ENCODE measurements at places on chromosomes 5 and 9.
A peak's percentile ranks its signal among the peaks of the same experiment; 100 is the strongest.

- no peak for DNase-seq
- H3K27me3 ChIP-seq, result no peaks in the 10 kb centered on the region
- H3K4me1 ChIP-seq, result peaks cover 16% of the 10 kb centered on the region
- H3K4me3 ChIP-seq, result no peak overlapping the region
- no peak overlapping the region for H3K27ac ChIP-seq
Observed at GRCh38 chr5:126855266-126855665, 78.3 kb downstream of the LMNB1 start.

DNA sequence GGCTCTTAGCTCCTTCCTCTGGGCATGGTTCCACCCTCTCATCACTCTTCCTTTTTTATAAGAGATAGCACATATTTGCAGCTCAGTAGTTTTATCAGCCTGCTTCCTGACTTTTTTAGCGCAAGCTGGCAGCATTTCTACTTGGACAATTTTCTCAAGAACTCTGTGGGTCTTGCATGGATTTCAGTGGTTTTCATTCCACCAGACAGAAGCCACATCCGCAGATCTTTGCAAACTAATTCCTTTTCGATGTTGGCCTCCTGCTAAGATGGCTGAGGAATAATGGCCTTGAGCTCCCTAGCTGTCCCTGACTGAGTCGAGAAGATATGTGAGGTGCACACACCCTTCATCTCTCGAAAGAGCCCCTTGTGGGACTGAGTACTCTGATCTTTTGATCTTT, 49.5 kb downstream of the GALNT12 start:
- H3K4me1 ChIP-seq, result peaks cover 10% of the 10 kb centered on the region
- H3K27me3 ChIP-seq, result no peaks in the 10 kb centered on the region
- no peak overlapping the region for H3K4me3 ChIP-seq
- no peak for DNase-seq
- H3K27ac ChIP-seq, result no peak overlapping the region

DNA sequence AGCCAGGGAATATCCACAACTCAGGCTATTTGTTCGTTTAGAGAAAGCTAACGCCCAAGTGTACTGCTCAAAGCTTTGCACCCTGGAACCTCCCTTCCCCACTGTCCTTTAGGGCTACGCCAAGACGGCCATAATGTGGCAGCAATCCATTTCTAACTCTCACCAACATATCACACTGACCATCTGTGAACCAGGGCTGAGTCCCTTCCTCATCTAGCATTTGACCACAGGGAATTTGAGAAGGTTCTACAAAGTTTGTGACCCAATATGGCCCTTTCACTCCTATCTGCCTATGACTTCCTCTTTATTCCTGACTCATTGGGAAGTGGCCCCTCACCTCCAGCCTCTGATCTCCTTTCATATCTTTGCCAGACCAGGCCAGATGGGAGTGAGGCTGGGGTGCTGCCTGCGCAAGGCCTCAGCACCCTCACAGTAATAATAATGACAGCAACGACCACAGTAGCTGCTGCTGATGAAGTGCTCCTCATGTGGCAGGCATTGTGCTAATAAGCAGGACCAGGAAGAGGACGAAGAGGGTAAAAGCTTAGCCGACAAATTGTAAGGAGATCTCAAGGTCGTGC, 9.3 kb upstream of the ARAP3 start:
- no peak overlapping the region for H3K4me3 ChIP-seq
- DNase-seq, result no peak
- H3K36me3 ChIP-seq, result no peaks in the 10 kb centered on the region
- H3K4me1 ChIP-seq, result peaks cover 15% of the 10 kb centered on the region
- no peaks in the 10 kb centered on the region for H3K27me3 ChIP-seq
- H3K27ac ChIP-seq, result no peak overlapping the region

- H3K4me1 ChIP-seq, result peaks cover 4% of the 10 kb centered on the region
- H3K4me3 ChIP-seq, result no peak overlapping the region
- no peaks in the 10 kb centered on the region for H3K36me3 ChIP-seq
- DNase-seq, result no peak
Observed at GRCh38 chr5:14906628-14907027, 35.0 kb upstream of the ANKH start.

GRCh38 chr9:27653246-27653645, 80.0 kb upstream of the C9orf72 start:
- peaks cover 21% of the 10 kb centered on the region for H3K4me1 ChIP-seq
- no peak overlapping the region for H3K27ac ChIP-seq
- no peaks in the 10 kb centered on the region for H3K36me3 ChIP-seq
- no peaks in the 10 kb centered on the region for H3K27me3 ChIP-seq

DNA sequence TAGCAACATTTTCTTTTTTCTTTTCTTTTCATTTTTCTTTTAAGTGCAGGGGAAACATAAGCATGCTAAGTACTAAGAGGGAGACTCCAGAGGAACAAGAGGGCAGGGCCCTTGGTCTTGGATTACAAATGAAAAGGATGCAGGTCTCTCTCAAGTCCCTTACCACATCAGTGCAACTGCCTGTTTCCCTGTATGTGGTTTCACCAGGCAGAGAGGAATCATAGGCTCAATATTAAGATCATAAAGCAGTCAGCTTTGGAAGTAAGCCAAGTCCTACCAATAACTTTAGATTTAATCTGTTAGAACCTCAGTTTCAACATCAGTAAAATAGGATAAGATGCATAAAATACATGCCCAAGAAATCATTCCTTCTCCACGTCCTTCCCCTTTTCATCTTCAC, 422.7 kb upstream of the PAPPA start:
- H3K4me1 ChIP-seq, result no peaks in the 10 kb centered on the region
- H3K36me3 ChIP-seq, result no peaks in the 10 kb centered on the region
- no peak for DNase-seq
- no peaks in the 10 kb centered on the region for H3K27me3 ChIP-seq
- H3K4me3 ChIP-seq, result no peak overlapping the region

GRCh38 chr5:120073722-120074121, 390.4 kb upstream of the PRR16 start:
- no peaks in the 10 kb centered on the region for H3K27me3 ChIP-seq
- H3K4me3 ChIP-seq, result no peak overlapping the region
- H3K36me3 ChIP-seq, result no peaks in the 10 kb centered on the region
- no peak overlapping the region for H3K27ac ChIP-seq
- DNase-seq, result no peak

GRCh38 chr5:91824406-91824805, 441.3 kb upstream of the ARRDC3 start:
- no peak overlapping the region for H3K27ac ChIP-seq
- DNase-seq, result no peak
- no peaks in the 10 kb centered on the region for H3K27me3 ChIP-seq
- H3K36me3 ChIP-seq, result no peaks in the 10 kb centered on the region

DNA sequence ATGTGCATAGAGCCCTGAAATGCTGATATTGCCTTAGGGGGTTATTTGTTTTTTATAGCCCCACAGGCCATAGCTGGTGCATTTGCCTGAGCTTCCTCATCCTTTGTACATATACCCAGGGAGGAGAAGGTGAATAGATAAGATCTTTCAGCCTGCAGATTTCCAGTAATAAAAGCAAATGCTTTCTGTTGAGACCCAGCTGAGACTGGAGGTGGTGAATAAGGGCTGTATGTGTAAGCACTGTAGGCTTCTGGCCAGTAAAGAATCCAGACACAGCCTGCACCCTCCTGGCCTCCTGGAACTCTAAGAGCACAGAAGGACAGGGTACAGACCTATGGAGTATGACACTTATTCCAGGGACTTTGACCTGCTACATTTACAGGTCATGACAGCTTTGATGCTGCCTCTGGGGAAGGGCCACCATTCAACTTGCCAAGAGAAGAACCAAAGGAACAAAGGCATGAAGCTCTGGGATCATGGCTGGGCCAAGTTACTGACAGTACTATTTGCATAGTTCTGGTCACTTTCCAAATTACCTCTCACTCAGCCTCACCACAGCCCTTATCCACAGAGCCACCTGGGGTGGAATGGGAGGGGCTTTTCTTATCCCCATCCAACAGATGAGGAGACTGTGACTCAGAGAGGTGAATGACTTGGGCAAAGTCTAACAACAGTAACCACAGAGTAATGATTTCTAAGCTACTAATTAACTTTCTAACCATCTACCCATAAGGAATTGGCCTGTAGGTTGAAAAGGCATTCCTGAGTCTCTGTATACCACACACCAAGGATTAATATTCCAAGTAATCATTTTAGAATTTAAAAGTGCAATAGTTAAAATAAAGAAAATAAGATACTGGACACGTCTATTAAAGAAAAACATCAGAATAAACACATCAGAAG, 604.5 kb upstream of the KLF4 start:
- H3K4me1 ChIP-seq, result no peaks in the 10 kb centered on the region
- peak overlapping the region; percentile 63 for H3K27ac ChIP-seq
- no peaks in the 10 kb centered on the region for H3K27me3 ChIP-seq
- peak; percentile 39 for DNase-seq

GRCh38 chr9:113511856-113512761, 48.6 kb downstream of the RGS3 start:
- H3K4me1 ChIP-seq, result peaks cover 9% of the 10 kb centered on the region
- H3K27ac ChIP-seq, result peak overlapping the region; percentile 73
- peaks cover 38% of the 10 kb centered on the region for H3K36me3 ChIP-seq
- no peak overlapping the region for H3K4me3 ChIP-seq
- H3K27me3 ChIP-seq, result no peaks in the 10 kb centered on the region
- DNase-seq, result no peak

DNA sequence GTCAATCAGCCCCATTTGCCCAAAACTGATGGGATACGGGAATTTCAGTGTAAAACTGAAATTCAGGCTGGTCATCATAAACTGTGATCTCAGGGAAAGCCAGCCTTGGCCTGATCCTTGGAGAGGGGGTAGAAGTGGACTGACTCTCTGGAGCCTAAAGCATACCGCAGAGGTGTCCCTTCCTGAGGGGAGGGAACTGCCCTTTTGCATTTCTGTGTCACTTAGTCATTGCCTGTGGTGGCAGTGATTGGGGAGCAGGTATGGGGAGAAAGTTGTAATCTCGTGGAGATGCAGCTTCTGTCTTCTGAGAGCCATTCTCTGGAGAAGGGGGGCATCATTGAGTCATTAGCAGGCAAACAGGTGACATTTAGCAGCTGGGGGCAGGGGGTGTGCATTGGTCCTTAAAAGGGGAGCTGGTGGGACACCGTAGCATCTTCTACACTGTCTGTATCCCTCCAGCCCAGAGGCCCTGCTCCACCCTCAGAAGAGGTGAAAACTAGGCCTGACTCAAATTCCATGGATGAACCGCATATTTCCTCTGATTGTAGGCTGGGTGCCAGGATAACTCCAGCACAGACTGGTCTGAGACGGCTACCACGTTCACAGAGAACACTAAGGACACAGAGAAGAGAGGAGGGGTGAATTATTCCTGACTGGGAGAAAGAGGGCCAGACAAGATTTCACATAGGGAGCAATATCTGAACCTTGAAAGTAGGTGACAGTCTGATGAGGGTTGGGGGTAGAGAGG, 143.3 kb downstream of the SEC61B start:
- H3K36me3 ChIP-seq, result no peaks in the 10 kb centered on the region
- no peak overlapping the region for H3K27ac ChIP-seq
- H3K4me1 ChIP-seq, result peaks cover 10% of the 10 kb centered on the region
- no peak overlapping the region for H3K4me3 ChIP-seq

DNA sequence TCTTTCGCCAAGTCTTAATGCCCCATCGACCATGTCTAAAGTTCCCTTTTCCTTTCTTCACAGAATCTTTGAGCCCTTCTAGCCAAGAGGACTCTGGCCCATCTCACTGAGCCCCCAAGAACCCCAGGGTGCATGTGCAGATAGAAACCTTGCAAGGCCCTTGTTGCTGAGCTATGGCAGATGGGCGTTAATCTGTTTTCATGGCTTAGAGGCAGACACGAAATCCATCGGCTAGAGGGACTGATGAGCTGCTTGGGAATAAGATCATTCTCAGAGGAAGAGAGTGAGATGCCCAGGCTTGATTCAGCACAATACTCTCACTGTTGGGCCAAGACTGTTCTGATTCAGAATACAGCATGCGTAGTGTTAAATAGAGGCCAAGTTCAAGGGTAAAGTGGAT, 262.5 kb upstream of the C9orf72 start:
- H3K27ac ChIP-seq, result no peak overlapping the region
- DNase-seq, result no peak
- H3K4me1 ChIP-seq, result no peaks in the 10 kb centered on the region
- no peaks in the 10 kb centered on the region for H3K27me3 ChIP-seq
- H3K4me3 ChIP-seq, result no peak overlapping the region

- H3K4me1 ChIP-seq, result peaks cover 12% of the 10 kb centered on the region
- no peak overlapping the region for H3K27ac ChIP-seq
- DNase-seq, result no peak
- peaks cover 6% of the 10 kb centered on the region for H3K36me3 ChIP-seq
- H3K4me3 ChIP-seq, result no peak overlapping the region
Observed at GRCh38 chr5:127070243-127070642, 3.1 kb downstream of the C5orf63 start.

- no peak for DNase-seq
- H3K27me3 ChIP-seq, result no peaks in the 10 kb centered on the region
- no peak overlapping the region for H3K27ac ChIP-seq
- no peaks in the 10 kb centered on the region for H3K4me1 ChIP-seq
Observed at GRCh38 chr9:84238652-84239051, 101.9 kb downstream of the SLC28A3 start.

DNA sequence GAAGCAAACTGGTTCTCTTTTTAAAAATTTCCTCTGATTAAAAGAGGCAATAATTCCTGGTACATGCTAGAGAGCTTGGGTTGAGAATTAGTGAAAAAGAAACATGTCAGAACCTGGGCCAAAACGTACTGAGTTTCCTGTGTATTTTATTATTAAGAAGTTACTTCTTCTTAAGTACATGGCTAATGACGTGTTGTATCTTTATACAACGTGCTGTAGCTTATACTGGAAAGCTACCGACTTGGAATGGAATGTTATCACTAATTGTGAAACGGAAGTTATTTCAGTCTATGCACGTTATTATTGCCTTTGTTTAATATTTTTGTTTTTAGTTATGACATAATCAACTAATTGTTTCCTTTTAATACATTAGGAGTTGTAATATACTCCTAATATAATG, 43.1 kb downstream of the ZNF366 start:
- no peaks in the 10 kb centered on the region for H3K36me3 ChIP-seq
- no peak overlapping the region for H3K4me3 ChIP-seq
- no peaks in the 10 kb centered on the region for H3K27me3 ChIP-seq
- DNase-seq, result no peak
- no peak overlapping the region for H3K27ac ChIP-seq

DNA sequence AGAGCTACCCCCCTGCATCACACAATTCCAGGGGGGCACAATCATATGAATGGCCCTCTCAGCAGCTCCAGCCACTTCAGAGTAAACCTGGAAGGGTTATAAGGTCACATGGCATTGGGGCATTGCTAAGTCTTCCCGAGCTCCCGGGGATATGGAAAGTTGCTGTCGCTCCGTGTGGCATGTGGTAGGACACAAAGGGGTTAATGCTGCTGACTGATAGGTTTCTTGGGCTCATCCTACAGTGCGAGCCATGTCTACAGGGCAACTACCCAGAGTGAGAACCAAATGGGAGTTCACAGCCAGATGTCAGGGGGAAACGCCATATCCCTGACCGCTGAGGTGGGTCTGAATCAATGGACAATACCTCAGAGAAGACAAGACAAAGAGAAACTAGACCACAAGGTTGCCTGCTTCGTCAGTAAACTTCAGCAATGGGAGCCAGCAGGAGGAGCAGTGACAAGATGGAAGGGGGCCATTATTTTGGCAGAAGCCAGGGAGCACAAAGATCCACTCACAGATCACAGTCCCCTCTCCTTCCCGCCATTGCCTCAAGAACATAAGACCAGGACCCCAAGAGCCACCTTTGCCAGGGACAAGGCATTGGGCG, 52.4 kb upstream of the SHISAL2B start:
- no peak overlapping the region for H3K27ac ChIP-seq
- no peaks in the 10 kb centered on the region for H3K36me3 ChIP-seq
- DNase-seq, result no peak
- H3K4me3 ChIP-seq, result no peak overlapping the region

GRCh38 chr5:143222287-143223231, 180.9 kb downstream of the NR3C1 start:
- H3K36me3 ChIP-seq, result peaks cover 23% of the 10 kb centered on the region
- H3K4me3 ChIP-seq, result no peak overlapping the region
- DNase-seq, result no peak
- H3K4me1 ChIP-seq, result peaks cover 8% of the 10 kb centered on the region
- no peaks in the 10 kb centered on the region for H3K27me3 ChIP-seq
- no peak overlapping the region for H3K27ac ChIP-seq
